ENCODE measurements at places on chromosomes 7 and 10.

GRCh38 chr7:115023219-115023618 lies 101.3 kb downstream of the MDFIC start:
- peak; percentile 0 for DNase-seq

- no peak for DNase-seq
These were observed 17.9 kb downstream of the SEMA3A start for GRCh38 chr7:84176716-84177115.

- DNase-seq, result no peak
These were observed 77.2 kb downstream of the PDGFA start for GRCh38 chr7:442457-442856.

- DNase-seq, result no peak
These were observed 87.9 kb downstream of the KCND2 start for GRCh38 chr7:120360918-120361317.

GRCh38 chr7:45067582-45067981 lies 21.2 kb downstream of the NACAD start:
- no peak for DNase-seq

DNA sequence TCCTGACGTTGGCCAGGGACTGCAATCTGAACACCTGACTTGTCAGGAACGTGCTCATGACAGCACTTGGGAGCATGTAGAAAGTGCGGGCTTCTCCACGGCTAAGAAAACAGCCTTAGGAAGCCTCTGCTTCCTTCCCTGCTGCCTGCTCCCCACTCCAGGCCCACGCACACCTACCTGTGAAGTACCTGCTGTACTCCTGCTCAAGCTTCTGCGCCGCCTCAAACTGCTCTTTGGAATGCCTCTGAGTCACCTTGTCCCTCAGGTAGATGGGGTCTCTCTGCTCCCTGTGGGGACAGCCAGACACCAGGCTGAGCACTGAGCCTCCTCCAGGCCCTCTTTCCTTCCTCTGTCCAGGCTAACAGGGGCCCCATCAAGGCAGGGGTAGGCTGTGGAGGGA lies 132.7 kb downstream of the DLG5 start:
- no peak for DNase-seq

DNA sequence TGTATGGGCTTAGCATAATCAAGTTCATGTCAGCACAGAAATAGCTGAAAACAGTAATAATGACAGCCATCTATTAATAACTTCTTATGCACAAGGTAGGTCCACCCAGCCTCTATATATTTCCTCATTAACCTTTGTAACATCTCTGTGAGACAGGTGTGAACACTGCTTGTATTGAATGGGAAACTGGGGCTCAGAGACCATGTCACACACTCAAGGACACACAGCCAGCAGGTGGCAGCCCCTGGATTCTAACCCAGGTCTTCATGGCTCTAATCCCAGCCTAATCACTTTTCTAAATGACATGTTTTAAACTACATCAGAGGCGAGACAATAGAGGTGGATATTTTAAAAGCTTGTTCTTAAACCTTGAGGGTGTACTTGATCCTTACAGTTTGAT lies 591.4 kb downstream of the PARD3 start:
- no peak for DNase-seq

- no peak for DNase-seq
These were observed 88.2 kb downstream of the SFMBT2 start for GRCh38 chr10:7322623-7323022.

DNA sequence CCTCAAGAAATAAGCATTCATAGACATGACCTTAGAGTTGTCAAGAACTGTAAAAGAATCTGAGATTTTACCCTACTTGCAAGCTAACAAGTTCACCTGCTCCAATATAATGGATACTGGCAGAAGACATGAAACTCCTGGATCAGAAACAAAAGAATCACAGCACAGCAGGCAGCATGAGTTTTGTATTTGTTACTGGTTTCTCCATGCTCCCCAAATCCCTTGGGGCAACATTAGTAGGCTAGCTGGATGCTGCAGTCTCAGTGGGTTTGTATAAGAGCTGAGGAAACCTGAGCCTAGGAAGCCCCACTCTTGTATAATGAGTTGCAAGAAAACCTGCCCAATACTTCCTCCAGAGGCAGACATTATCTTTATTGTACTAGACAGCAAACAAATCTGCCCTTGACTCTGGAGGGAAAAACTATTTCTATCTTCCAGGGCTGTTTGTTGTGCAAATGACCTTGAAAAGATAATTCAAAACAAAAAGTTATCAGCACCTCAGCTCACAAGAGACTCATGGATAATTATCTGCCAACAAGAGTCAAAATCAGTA lies 64.8 kb downstream of the ABLIM1 start:
- DNase-seq, result no peak

DNA sequence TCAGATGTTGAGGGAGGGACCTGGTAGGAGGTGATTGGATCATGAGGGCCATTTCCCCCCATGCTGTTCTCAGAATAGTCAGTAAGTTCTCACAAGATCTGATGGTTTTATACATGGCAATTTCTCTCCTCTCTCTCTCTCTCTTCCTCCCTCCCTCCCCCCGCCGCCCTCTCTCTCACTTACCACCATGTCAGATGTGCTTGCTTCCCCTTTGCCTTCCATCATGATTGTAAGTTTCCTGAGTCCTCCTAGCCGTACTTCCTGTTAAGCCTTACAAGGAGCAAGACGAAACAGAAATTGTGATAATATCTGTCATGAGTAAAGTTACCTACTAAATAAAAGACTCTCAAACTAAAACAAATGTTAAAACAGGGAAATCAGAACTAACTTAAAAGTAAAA lies 19.9 kb upstream of the GPR141 start:
- no peak for DNase-seq

GRCh38 chr7:158343936-158344455 lies 243.6 kb downstream of the PTPRN2 start:
- no peak for DNase-seq

- no peak for DNase-seq
These were observed 266.1 kb downstream of the SORCS1 start for GRCh38 chr10:106898446-106898845.

- DNase-seq, result no peak
These were observed 3.5 kb downstream of the PRR15 start for GRCh38 chr7:29567174-29567573.

GRCh38 chr7:99070361-99070760 lies 73.5 kb downstream of the SMURF1 start:
- no peak for DNase-seq

DNA sequence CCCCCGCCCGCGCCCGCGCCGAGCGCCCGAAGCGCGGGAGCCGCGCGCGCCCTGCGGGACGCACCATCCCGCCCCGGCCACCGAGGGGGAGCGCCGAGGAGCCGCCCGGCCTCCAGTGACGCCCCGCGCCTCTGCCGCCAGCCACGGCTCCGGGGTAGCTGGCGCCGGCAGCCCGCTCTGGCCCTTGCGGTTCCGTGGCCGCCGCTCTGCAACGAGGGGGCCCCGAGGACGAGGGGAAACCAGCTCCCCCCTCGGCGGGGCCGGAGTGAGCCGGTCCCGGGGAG lies at the start of gene PAXIP1:
TSS of gene PAXIP1 (minus strand) at position 33 of the 284 bp plus-strand sequence. CDS start 195 bp downstream, outside the sequence.
- peak; percentile 91 for DNase-seq

GRCh38 chr10:62059217-62059920 lies 157.9 kb downstream of the ARID5B start:
- no peak for DNase-seq

DNA sequence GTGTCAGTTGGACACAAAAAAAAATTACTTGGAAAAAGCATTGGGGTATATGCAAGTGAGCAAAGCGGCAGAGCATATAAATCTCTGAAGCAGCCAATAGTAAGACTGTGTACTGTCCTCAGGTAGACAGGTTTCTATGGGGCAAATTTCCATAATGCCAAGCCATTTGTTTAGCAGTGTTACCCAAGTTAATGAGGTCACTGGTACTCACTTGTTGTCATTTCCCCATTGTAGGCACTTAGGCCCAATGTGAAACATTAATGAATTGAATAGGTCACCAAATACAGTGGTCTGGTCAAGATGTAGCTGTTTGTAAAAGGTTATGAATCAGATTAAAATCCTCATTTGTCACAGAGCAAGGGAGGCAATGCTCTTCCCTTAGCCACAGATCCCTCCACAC lies 27.5 kb downstream of the HOXA1 start:
- DNase-seq, result no peak

DNA sequence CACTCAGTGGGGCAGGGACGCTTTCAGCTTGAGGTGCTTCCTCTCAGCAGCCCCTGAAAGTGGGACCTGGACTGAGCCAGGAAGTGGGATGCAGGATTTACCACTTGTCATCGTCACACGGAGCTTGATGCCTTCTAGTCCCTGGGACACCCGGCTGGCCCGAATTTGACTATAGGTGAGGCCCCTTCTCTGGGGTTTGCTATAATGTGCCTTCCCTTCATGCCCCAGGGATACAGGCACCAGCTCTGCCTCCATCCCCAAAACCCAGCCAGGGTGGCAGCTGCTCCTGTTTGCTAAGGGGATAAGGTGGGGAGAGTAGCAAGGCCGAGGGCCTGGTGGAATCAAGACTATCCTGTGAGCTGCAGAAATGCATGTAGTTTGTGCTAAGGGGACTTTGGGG lies 235.0 kb downstream of the GLRX3 start:
- no peak for DNase-seq

- no peak for DNase-seq
These were observed 113.1 kb downstream of the LRRC4 start for GRCh38 chr7:127918130-127918529.

GRCh38 chr10:58385784-58386112 lies 538 bp downstream of the TFAM start:
- DNase-seq, result peak; percentile 46

GRCh38 chr10:58632216-58632615 lies 119.5 kb downstream of the BICC1 start:
- no peak for DNase-seq

DNA sequence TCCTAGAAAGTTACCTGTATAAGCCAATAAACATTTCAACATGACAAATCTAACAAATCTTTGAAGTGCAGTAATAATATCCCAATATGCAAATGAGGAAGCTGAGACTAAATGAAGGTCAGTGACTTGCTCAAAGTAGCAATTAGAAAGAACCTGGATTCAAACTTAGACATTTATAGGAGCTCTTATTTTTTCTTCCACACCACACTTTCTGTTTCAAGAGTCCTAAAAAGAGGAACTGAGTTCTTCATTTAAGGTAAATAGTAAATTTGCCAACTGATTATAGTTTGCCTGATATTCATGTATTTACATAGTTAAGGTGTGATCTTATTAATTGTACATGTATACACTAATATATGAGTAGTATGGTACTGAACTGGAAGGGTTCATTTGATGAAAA lies 44.0 kb downstream of the KLHDC10 start:
- no peak for DNase-seq

GRCh38 chr10:19247843-19248242 lies 199.2 kb downstream of the MALRD1 start:
- no peak for DNase-seq

DNA sequence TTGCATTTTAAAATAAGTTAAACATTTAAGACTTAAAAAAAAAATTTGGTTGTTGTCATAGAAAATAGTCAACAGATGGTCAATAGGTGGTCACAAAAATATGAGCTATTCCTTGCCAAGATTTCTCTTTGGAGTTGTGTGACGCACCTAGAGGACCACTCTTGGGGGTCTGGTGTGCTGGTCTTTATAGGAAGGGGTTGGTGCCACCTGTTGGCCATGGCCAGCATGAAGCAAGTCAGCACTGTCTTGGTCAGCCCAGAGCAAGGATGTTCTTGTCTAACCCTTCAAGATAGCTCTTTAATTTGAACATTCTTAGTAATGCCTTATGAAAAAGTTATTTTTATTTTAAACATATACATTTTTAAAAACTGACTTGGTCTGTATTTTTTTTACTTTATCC lies 267.9 kb upstream of the CNTNAP2 start:
- DNase-seq, result no peak

- DNase-seq, result no peak
These were observed 492.4 kb upstream of the SORCS1 start for GRCh38 chr10:107656932-107657331.

DNA sequence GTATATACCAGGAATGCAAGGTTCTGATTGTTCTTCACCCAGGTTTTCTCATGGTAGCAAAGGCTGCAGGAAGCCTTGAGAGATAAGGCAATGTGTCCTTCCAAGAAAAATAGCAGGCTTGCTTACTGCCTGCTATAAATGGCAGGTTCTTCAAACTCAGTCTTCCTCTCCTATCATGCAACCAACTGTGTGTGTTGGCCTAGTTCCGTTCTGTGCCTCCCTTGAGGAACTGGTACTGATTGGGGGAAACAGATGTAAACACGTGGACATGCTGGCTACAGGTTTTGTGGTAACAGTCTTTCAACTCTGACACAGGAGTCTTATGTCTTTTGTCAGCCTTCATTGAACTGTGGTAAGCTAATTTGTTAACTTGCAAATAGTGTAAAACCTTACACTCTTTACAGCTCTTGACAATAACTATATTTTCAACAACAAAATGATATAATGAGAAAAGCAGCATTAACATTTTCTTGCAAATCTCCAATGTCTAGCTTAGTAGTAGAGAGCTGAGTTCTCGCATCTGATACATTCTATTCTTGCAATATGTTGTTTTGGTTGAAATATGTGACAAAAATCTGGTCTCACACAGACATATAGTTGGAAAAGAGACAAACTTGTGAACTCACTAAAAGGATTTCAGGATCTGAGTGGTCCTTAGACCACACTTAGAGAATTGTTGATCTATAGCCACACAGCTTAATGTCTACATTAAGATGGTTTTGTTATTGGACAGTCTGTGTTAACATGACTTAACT lies 54.7 kb upstream of the LSM8 start:
- no peak for DNase-seq

All from erythroblast (primary cell).